EL (cell line): ENCODE measurements at places on chromosomes 7 and 10.

DNA sequence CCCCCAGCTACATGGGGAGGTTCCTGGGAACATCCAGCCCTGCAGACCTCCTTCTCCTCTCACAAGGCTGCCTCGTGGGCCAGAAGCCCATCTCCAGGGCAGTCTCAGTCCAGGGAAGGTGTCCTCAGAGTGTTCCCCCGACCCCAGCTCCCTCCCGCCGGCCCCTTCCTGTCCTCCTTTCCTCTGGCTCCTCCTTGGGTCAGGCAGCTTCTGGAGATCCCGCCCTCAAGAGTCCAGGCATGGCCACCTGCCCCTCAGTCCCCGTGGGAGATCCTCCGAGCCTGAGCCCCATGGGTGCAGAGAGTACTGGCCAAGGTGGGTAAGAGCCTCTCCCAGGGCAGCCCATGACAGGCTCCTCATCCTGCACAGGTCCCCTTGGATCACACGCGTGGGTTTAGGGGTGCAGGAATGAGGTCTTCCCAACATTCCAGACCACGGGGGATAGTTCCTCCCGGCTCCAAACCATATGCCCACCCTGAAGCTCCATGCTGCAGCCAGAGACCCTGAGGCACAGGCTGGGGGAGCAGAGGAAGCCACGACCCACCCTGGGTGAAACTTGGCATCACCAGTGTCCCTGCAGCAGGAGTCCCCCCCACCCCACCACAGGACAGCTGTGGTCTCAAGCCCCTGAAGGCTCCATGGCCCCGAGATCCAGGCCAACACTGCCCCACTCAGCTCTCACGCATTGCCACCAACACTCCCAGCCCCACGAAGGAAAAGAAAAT is 65.5 kb downstream of the OAT start:
- no peak for DNase-seq

- DNase-seq = peak; percentile 70
Measured at GRCh38 chr10:43399320-43400310, 9.4 kb downstream of the HNRNPF start.

DNA sequence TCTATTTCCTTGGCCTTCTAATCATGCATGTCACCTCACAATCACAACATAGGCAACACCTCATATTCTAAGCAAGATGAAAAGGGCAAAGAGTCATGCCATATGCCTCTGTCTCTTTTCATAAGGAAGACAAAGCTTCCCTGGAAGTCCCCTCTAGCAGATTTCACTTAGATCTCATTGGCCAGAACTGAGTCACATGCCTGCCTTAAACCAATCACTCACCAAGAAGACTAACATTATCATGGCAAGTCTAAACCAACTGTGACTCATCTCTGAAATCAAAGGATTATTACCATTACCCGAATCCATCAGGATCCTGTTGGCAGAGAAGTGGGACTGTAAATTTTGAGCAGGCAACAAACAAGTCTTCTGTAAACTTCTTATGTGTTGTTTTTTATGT is 27.8 kb downstream of the CAV1 start:
- DNase-seq = peak; percentile 47

GRCh38 chr7:73626814-73627213 is 2.5 kb upstream of the MLXIPL start:
- peak; percentile 25 for DNase-seq

DNA sequence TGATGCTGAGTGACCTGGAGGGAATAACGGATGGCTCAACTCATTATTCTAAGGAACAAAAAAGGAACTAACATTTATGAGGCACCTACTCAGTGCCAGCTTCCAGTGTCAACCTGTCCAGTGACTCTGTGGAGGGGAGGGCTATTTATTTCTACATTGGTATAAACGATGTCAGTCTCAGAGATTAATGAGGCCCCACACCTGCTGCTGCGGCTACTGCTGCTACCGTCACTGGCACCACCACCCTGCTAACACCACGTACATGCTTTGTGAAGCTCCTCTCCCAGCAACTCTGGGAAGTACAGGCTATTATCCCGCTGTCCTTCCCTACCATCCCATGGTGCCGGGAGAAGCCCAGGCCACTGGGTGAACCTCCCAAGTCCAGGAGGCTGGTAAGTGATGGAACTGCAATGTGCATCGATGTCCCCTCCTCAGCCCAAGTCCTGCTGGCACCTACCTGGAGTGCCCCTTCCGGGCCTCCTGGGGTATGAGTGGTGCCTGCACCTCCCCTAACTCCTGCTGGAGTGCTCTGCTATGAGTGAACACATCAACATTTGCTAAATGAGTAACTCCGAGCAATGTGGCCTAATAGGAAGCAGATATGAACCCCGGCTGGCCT is 101.5 kb downstream of the ARHGAP22 start:
- no peak for DNase-seq

DNA sequence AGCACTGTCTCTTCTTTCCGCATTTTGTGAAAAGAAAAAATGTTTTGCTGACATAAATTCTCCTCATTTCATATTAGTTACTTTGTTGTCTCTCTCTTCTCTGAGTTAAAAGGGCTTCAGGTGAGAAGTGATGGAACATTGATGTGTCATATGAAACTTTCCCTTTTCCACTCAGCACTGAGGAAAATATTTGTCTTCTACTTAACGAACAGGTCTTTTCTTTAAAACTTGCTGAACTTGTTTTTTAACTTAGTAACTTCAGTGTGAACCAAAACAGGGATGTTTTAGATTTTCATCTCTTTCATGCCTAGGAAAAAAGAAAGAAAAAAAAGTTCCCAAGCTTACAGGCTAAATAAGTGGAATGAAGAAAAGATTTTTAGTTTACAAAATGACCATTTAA is 19.0 kb upstream of the TSPAN12 start:
- DNase-seq = no peak

DNA sequence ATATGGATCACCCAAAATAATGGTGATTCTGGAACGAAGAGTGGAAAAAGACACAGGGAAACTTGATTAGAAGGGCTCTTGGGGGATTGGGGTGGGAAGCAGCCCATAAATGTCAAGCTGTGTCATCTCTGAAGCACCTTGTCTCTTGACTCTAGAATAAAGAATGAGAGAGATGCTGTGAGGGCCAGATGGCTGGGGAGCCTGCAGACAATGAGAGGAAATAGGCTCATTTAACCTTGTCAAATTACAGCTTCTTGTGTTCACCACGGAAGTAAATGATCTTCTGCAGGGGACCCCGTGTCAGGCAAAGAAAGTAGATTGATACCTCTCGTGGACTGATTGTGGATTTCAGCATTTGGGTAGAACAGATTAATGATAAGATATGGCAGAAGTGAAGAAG is 159.3 kb downstream of the ST7 start:
- DNase-seq = no peak

DNA sequence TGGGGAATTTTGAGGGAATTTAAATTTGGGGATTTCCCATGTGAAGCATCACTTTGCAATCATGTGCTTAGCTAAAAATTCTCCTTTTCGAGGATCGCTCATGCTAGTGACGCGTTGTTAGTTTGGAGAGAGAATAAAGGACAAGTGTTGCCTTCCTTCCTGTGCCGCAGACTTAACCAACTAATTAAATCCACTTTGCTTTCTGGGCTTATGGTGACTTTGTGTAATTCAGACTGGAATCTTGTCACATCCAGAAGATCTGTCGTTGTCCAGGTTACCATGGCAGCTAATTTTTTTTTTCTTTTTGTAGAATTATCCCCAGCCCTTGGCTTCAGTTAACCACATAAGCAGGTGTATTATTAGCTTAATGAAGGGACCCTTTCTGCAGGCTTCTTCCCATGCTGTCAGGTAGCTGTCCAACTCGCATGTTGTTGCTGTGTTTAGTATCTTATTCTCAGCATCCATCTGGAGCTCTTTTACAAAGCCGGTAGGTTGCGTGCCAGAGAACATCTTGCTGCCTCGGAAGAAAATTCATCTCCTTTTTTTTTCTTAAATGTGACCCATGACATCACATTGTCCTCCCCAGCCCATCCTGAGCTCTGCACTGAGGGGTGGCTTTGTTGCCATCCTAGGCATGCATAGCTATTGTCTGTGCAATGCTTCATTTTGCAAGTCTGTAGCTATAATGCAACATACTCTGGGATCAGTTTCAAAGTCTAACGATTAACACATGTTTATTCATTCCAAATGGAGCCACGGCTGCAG is 47.2 kb upstream of the NRP1 start:
- DNase-seq = peak; percentile 88

DNA sequence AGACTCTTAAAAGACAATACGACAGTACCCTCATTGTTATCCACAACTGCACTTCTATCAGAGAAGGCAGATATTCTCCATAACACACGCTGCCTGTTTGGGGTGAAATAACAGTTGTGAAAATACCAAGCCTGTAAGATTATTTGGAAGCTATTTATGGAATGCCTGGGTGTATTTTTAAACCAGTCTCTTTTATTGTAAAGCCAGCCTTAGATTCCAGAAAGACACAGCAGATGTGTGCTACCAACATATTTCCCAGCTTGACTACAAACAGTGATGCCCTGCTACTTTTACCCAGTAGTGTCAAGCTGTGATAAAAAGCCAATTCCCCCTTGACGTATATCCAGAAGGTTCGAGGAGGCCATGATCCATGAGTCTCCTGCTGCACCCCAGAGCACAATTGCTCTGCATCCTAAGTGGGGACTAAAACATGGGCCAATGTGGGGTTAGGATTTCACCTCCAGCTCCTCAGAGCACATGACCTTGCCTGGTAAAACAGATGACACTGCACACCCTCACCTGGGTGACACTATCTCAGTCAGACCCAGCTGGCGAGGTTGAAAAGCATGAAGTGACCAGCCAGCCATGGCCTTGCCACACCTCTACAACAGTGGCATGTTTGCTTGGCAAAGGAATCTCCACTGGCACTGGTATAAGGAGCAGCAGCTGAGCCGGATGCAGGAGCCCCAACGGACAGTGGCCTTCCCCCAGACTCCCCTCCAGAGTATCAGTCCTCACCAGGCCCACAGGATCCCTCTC is 62.2 kb downstream of the GFRA1 start:
- peak; percentile 20 for DNase-seq

DNA sequence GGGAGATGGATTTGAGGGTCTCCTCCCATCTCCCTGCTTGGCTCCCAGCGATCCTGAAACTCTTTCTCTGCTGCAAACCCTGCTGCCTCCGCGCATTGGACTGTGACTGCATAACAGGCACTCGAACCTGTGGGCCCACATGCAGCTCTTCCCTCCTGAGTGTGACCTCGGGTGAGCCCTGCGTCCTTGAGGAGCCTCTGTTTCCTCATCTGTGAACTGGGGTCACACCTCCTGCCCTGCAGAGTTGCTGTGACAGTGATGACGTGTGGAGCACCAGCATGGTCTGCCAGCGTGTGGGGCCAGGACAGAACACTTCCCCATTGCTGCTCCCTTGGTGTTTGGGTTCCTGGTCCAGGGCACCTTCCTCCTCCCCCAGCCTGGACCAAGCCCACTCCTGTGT is 46.9 kb upstream of the PSMG3 start:
- no peak for DNase-seq

DNA sequence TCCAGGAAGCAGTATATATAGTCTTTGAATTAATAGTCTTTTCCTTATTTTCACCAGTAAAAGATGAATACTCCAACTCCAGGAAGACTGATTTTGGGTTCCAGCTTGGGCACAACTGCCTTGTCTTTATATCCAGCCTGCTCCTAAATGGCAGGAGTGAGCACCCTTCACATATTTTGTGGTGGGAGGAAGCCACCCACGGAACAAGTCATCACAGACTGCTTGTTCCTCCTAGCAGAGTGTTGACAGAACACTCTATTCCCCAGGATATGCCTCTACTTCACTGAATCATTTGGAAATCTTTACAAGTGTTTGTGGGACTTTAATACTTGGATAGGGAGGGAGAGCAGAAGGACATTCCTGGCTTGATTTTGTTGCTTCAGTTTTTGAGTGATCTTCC is 31.7 kb downstream of the ITPRID1 start:
- no peak for DNase-seq

DNA sequence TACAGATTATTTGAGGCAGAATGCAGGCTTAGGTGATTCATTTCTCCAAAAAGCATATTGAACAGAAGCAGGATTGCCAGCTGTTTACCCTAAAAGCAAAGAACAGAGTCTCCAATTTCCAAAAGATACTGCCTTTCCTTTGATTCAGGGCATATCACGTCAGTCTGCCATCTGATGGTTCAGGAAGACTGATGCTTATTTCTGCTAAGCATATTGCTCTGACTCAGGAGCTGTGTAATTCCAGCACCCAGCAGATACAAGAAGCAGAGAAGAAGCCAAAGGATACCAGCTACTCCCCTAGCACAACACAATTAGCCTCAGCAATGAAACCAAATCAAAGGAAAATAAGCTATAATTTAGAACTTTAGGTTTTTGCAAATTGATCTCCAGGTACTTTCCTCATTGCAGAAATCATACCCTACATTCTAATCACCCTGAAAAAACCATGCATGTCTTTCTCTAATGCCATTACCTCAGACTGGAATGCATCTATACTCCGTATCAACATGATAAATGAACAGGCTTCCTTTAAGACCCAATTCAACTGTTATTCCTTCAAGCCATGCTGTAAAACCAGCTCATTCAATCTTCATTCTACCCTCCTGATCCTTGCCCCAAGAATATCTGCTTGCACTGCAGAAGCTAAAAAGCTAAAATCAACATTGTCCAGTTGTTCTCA is 55.1 kb downstream of the ABI1 start:
- peak; percentile 27 for DNase-seq

- no peak for DNase-seq
Measured at GRCh38 chr7:79091661-79092060, 361.8 kb downstream of the MAGI2 start.

DNA sequence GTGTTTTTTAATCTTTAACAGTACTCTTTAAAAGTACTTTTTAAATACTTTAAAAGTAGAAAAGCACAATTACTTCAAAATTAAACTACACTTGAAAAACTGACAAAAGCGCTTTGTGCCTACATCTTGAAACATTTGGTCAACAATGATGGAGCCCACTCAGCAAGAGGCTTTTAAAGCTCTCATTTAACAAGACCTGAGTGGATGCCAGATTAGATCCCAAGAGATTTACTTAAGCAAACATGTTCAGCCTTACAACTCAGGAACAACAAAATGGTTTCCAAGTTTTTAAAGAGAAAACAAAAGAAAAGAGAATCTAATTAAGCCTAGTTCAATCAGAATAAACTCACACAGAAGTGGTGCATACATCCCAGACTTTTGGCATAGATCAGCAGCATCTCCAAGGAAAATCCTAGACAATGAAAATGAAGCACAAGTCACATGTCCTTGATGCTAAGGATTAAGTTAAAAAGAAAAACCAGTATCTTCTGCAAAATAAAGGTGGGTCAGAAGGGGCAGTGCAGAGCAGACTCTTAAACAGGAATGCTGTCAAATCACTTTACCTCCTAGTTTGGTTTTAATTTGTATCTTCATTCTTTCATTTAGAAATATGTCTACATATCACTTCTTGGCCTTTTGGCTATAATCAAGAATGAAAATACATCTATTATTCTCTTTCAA is 26.2 kb downstream of the HIBADH start:
- no peak for DNase-seq

- no peak for DNase-seq
Measured at GRCh38 chr7:14398526-14398925, 409.1 kb upstream of the ETV1 start.
